CD4-positive, alpha-beta T cell treated with Interleukin-4 for 1 hour (primary cell): ENCODE measurements at places on chromosomes 16 and 17.

- DNase-seq = no peak
Measured at GRCh38 chr17:3946711-3947235, 17.5 kb downstream of the ATP2A3 start.

DNA sequence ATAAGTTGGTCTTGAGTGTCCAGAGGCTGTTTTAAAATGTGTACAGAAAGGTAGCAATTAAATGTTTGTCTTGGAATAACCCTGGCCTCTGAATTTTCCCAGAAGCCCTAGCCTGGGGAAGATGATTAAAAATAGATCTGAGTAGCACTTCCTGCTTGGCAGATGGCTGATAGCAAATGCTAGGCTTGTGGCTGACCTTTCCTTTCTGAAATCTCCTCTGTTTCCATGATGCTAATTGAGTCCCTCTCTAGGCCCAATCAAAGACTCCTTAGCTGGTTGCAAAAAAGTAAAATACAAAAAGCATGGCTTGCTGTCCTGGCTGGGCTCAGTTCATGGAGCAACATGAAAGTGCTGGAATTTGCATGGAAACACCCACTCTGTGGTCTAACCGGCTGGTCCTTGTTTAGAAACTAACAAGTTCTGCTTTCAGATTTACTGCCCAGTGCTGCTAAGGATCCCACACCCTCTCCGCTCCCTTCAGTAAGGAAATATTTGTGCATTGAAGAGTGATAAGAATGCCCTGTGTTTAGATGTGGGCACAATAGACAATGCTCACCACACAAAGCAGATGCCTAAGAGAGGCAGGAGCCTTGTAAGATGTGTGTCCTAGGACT is 40.8 kb downstream of the YPEL2 start:
- DNase-seq = peak; percentile 28

DNA sequence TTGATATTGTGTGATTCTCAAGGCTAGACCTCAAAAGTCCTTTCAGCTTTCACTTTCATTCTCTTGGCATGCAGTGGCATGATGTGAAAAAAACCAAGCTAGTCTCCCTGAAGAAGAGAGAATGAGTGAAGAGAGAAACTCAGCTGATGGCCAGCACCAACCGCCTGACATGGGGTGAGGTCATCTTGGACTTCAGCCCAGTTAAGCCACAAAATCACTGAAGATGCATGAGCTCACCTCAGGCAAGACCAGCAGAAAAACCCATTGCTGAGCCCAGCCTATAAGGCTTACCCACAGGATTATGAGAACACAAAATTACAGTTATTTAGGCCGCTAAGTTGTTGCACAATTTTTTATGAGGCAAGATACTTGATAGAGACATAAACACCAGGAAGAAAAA is 496.5 kb downstream of the TOX3 start:
- no peak for DNase-seq

DNA sequence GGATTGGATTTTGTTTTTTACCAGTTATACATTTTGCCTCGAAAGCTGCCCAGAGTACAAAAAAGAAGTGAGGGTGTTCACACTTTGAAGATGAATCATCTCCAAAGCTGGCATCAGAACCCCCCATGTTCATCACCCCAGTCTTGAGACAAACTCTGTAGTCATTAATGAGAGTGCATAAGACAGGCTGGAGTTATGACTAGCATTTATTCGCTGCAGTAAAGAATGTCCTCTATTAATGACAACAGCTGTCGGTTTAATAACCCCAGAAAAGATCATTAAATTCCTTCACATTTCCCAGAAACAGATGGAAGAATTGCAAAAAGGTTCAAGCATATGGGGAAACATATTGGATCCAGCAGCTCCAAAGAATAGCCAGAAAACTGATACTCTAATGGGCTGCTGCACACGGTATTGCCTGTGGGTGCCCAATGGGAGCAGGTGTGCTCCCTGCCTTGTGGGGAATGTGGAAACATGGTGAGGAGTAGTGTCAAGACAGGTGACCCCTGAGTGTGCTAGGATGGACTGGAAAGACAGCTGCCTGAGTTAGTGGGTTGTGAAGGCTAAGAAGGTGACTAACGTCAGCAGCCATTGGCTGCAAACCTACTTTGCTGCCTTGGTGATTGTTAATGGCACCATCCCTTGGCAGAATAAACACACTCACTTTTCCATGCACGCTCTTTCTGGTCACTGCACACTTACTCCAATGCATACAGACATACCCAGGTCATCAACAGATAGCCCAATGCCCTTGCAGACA is 81.9 kb downstream of the AIPL1 start:
- DNase-seq = no peak

DNA sequence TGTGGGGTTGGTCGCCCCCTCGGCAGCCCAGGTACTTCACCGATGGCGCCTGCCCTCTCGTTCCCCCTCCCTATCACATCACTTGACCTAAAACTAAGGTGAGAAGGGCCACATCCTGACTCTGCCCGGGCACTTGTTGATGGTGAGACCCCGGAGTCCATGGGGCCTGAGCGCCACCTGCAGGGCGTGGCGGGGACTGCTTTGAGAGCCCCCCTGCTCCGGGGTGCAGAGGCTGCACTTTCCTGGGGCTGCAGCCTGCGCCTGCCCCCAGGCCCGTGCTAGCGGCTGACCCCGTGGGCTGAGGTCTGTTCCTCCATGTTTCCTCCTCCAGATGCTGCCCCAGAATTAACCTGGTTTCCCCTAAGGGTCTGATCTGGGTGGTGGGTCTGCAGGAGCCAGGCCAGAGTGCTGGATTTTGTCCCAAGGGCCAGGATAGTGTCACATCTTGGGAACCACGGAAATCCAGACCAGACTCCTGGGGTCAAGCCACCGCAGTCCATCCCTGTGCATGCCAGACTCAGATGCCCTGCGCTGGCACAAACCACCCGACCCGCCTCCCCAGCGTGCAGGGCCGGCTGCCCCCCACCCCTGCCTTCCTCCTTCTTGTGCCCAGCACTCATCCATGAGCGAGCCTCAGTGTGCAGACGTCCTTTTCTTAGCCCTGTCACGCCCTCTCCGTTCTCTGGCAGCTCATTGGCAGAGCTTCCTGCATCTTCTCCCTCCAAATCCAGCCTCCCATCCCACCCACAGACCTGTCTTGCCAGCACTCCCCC is 2.7 kb downstream of the NDUFAF8 start:
- DNase-seq = peak; percentile 56

GRCh38 chr17:38451030-38451839 is 23.0 kb downstream of the ARHGAP23 start:
- DNase-seq = no peak

GRCh38 chr17:41496803-41497484 is 7.2 kb upstream of the KRT36 start:
- peak; percentile 68 for DNase-seq

DNA sequence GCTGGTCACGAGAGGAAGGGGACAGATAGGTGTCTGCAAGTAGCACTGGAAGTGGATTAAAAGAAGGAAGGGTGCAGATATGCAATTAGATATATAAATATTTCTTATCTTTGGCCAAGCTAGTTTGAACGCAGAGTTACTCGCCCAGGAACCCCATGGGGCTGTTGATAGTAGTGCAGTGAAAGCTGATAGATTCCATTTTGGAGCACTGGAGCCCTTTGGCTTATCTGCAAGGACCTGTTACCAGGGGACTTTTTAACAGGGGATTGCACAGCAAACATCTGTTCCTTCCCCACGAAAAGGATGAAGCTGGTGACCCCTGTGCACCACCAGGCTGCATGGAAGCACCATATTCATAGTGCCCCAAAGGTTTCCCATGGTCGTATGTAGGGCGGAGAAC is 218.7 kb downstream of the SHISA9 start:
- no peak for DNase-seq

- DNase-seq = no peak
Measured at GRCh38 chr17:57266902-57267311, 10.6 kb downstream of the MSI2 start.

- DNase-seq = no peak
Measured at GRCh38 chr16:86653285-86654006, 75.1 kb downstream of the FOXL1 start.

DNA sequence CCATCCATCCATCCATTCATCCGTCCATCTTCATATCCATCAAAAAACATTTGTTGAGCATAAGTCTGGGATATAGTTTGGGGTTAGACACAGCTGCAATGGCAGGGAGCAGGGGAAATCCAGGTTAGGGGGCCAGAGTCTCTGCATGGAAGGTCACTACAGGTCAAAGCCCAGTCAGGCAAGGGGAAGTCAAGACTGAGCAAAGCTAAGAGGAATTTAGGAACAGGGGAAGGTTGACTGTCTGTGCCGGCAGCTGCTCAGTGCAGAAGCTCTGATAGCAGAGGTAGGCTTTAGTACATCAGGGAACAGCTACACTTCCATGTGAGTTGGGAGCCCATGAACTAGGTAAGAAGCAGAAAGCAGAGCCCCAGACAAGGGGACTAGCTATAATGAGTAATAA is 68.1 kb downstream of the IRF8 start:
- no peak for DNase-seq

GRCh38 chr17:42456223-42457106 is 2.2 kb upstream of the ATP6V0A1 start:
- peak; percentile 28 for DNase-seq

DNA sequence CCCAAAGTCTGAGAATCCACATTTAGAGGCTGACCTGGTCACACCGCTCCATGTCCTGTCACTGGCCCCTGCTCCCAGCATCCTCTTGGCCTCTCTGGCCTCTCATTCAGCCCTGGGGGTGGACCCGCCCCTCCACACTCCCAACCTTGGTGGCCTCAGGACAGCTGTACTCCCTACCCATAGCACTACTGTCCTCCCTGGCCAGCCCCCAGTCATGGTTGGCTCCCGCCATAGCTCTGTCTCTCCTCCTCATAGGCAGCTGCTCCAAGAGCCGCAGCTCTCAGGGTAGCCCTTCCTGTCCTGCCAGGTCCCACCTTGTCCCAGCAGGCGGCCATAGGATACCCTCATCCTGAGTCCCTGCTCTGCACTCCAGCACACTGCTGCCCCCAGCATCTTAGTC is 38.0 kb upstream of the PHB1 start:
- DNase-seq = no peak

DNA sequence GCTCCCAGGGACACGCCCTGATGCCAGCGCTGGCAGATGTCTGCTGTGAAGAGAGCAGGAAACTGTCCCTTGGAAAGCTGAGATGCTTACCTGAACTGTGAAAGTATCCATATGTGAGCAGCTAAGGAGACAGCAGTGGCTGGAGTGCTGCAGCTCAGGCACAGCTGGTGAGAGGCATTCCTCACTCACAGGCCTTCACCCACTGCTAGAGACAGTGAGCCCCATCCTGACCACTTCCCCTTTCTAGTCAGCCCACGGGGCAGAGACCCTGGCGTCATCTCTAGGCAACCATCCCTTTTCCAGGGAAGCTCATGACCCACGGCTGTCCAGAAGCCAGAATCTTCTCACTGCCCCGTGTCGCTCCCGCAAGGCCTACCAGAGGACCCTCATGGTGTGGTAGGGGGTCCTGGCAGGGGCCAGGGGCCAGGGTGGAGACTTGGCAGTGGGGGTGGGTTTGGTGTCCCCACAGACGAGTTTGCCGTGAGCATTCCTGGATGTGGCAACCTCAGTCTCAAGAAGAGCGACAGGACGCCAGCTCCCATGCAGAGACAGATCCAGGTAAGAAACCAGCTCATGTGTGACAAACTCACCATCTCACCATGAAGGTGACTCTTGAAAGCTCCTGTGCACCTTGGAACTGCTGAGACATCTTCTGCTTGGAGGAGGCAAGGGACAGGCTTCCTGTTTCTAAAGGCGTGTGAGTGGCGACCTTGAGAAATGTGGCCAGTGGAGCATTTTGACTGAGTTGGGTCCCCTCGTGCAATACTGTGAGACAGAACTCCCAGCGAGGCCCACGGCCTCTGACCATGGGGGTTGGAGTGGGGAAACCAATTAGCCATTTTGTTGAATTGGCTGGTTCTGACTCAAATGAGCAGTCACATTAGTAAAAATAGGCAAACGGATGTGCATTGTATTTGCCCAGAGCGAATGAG is at the start of gene SCIMP:
Gene SCIMP (minus strand): TSS at position 216 of the 932 bp plus-strand sequence. CDS start 105 bp downstream, at position 111.
- DNase-seq = peak; percentile 25

DNA sequence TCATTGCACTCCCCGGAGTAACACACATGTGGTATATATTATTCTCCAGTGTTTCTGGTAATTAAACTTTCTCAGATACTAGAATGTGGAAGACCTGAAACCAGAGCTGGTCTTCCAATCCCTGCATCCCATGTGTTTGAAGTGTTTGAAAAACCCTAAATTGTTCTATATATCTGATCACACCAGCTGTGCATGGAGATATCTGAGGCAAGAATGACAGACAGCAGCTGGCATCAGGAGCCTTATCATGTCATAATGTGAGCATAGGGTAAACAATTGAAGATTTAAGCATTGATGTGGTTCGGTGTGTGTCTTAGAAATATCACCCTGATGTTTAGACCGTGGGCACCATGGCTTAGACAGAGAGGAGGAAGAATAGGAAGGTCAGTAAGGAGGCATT is 251.0 kb downstream of the CDH11 start:
- DNase-seq = no peak
